ENCODE measurements at places on chromosomes 11 and 22.

- no peak for DNase-seq
Observed at GRCh38 chr11:18313965-18314763, 7.8 kb downstream of the HPS5 start.

- no peak for DNase-seq
Observed at GRCh38 chr11:64379160-64379559, 20.2 kb downstream of the RPS6KA4 start.

DNA sequence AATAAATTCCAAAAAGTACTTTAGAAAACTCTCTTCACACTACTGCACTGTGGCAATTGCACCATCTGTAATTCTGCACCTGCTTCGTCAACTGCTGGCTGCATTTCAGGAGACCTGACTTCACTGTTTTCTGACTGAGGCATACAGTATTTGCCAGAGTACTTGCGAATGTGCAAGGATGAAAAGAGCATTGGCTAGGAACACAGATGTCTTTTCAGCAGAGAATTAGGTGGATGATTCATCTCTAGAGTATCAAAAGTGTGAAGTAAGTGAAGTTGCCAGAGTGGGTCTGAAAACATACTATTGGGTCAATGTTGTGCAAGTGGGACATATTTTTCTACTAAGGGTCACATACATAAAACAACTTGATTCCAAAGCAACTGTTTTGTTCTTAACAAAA lies 427.5 kb upstream of the CCDC90B start:
- DNase-seq: no peak

GRCh38 chr11:130644187-130644586 lies 195.7 kb downstream of the ADAMTS15 start:
- no peak for DNase-seq

- no peak for DNase-seq
Observed at GRCh38 chr22:21642584-21643448, 714 bp downstream of the SDF2L1 start.

GRCh38 chr11:126331286-126331685 lies 24.2 kb upstream of the ST3GAL4 start:
- no peak for DNase-seq

DNA sequence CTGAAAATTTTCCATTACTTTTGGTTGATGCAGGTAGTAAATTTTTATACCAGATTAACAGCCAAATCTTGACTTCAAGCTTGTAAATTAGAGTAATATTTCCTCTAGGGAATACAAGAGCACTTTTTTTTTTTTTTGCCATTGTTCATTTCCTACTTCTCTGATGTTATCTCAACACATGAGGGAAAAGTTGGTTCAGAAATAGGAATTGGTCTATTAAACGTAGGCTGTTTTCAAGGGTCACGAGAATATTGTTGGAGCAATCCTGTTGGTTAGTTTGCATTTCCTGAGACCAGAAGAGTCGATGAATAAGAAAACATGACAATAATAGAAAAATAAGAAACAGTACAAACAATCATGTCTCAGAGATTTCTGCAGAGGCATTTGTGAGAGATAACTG lies 453.9 kb upstream of the CCDC179 start:
- DNase-seq: no peak

- no peak for DNase-seq
Observed at GRCh38 chr22:19596680-19597398, 72.6 kb upstream of the CLDN5 start.

DNA sequence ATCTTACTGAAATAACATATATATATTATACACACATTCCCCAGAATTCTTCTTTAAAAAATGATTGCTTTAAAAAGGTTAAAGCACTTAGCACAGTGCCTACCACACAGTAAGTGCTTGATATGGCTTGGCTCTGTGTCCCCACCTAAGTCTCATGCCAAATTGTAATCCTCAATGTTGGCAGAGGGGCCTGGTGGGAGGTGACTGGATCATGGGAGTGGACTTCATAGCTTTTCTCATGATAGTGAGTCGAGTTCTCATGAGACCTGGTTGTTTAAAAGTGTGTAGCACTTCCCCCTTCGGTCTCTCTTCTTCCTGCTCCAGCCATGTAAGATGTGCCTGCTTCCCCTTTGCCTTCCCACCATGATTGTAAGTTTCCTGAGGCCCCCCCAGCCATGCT lies 6.2 kb downstream of the CRYAB start:
- DNase-seq: no peak

GRCh38 chr11:12259956-12260355 lies 117.4 kb upstream of the PARVA start:
- DNase-seq: no peak

DNA sequence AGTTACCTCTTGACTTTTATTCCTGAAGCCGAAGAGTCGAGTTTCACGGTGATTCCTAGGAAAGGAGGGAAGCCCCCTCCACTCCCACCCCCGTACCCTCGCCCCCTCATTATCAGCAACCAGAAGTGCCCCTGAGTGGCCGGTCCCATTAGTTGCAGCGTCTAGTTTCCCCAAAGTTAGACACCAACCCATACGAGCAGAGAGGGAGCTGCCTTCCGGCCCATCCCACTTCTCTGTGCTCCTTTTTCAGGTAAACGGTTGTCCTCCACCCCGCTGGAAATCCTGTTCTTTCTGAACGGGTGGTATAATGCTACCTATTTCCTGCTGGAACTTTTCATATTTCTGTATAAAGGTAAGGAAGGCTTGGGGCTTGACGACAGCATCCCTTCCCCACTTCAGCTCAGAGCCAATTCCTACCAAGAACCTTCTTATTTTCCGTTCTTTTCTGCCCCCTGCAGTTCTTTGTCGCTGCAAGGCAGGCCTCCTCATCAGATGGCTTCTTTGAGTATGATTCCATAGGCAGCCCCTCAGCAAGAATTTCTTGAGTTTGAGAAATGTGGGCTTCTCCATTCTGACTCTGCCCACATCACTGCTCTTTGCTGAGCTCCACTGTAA lies 701 bp downstream of the TMEM216 start:
- DNase-seq: no peak

DNA sequence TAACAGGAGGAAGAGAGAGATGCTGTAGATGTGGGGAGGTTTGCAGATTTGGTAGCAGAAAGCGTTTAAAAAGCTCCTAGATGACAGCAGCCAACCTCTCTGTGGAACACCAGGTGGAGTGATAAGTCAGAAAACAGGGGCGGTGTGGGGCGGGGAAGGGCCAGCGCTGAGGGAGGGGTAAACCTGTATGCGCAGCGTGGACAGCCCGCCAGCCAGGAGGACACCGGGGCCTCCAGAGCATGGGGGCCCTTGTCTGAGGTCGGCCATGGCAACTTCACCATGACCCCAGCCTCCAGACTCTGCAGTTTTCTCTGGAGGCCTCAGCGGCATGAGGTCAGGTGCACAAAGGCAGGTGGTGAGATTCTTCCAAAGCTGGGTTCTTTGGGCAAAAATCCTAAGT lies 423.7 kb downstream of the BRD1 start:
- no peak for DNase-seq

DNA sequence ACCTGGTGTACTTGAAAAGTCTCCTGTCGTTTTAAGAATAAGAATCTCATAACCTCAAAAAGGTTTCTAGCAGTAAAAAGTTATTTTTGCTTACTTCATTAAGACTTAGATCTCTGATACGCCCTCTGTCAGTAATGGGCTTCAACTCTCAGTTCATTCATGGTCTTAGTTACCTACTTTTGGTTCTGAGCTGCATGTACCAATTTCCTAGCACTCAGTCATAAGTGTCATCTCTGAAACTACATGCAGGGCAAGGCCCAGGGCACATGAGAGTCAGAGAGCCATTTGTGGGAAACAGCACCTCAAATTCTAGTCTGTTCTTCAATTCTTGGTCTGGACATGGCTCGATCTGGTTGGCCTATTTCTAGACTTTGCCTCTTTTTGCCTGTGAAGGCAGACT lies 838.4 kb downstream of the FAM181B start:
- no peak for DNase-seq

GRCh38 chr11:65789230-65790103 lies 2.6 kb downstream of the OVOL1 start:
- DNase-seq: no peak

DNA sequence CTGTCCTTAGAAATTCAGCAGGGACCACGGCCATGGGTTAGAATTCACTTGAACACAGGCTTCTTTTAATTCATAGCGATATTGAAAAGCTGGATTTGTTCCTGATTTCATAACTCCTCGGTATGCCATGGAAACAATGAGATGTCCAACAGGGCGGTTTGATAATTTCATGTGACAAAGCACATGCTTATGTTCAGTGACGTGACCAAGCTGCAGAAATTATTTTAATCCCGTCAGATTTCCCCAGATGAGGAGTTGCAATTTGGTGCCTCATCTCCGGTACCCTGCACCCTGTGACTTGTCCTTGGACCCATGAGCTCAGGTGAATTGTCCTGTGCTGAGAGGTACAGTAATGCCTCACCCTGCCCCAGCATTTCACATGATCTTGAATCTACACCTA lies 81.7 kb downstream of the C11orf91 start:
- no peak for DNase-seq

- DNase-seq: no peak
Observed at GRCh38 chr11:10352921-10353550, 48.2 kb downstream of the ADM start.
